ENCODE measurements at places on chromosomes 12 and 14.

DNA sequence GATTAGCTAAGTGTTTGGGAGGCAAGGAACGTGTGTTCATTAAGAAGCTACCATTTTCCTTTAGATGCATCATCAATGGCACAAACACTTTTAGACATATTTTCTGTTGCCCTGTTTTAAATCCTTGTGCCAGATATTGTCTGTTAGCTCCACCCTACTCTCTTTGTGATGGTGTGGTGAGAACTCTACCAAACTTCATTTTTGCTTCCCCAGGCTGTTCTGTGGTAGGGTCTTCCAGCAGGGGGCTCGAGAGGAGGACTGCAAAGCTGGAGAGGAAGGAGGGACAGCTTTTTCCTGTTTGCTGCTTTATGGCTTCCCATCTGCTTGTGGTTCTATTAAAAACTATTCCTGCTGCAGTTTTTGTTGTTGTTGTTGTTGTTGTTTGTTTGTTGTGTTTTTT lies 23.8 kb upstream of the STRAP start:
- no peak for DNase-seq

DNA sequence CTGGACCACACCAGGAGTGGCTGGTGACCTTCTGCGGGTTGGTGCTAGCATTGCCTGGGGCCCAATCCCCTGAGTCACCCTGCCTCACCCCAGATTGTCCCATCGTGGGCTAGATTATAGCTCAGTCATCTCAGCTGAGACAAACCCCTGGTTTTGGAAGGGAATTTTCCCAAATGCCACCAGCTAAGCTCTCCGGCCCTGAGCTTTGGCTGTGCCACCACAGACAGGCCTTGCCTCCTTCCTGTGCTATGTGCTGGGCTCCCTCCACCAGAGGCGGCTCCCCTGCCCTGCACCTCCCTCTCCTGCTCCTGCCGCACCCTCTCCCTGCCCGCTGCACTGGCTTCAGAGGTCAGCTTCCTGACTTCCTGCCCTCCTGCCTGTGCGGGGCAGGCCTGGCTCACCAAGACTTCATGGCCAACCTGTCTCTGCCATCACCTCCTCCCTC lies 196.3 kb downstream of the TSPAN9 start:
- no peak for DNase-seq

DNA sequence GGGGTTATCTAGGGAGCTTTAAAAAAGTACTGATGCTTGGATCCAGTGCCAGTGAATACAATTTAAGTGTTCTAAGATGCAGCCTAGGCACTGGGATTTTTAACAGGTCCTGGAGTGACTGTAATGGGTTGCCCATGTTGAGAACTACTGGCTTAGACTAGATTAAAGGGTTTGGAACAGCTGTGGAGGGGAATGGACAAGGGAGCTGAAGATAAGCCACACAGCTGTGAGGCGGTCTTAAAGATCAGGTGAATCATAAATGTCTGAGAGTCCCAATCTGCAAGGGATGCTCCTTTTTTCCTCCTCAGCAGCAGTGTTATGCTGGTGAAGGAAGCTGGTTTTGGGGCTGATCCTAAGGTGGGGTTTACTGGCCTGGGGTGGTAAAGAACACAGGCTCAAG lies 35.5 kb upstream of the FRMD6 start:
- DNase-seq = no peak

DNA sequence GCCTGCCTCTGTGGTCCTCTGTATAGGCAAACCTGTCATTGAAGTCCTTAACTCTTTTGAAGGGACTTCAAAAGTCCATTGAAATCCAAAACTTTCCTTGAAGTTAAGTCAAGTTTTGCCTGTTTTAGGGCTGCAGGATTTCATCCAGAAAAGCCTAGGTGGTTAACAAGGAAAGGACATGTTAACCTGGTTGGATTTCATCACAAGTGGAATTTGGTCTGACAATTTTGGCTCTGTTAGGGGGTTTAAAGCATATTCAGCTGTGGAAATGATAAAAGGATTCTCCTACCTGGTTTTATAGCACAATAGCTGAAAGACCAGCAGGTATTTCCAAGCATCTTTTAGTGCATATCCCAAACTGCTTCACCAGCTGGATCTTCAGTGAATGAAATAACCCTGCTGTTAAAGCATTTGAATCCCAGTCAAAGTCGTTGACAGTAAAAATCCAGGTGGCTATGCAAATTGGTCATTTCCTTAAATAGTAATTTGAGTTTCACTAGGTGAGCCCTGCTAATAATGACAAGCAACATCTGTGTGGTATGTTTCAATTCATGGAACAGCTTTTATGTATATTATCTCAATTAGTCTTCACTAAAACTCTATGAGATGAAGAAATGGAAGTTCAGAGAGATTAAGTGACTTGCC lies 400.5 kb downstream of the ETNK1 start:
- no peak for DNase-seq

- DNase-seq = no peak
These were observed 108.5 kb downstream of the GCH1 start for GRCh38 chr14:54794159-54794558.

GRCh38 chr14:79496701-79497100 lies 714.6 kb downstream of the DIO2 start:
- no peak for DNase-seq

GRCh38 chr12:100249941-100250340 lies 16.9 kb downstream of the DEPDC4 start:
- no peak for DNase-seq

DNA sequence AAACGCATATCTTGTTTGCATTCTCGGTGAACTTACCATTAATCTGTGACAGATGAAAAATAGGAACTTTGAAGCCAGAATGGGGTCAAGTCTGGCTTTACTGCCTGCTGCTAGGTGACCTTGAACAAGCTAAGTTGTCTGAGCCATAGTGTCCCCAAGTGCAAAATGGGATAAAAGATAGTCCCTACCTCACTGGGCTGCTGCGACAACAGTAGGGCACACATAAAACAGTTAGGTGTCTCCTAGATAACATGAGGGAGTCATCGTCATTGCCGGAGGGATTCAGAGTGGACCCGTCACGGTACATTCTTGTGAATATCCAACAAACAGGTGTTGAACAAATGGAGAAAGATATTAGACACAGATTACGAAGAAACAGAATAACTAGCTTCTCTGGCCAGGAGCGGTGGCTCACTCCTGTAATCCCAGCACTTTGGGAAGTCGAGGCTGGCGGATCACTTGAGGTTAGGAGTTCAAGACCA lies 71.2 kb downstream of the NINJ2 start:
- no peak for DNase-seq

GRCh38 chr12:112801055-112801454 lies 9.5 kb downstream of the RPH3A start:
- no peak for DNase-seq

- DNase-seq = no peak
These were observed 57.2 kb upstream of the AEBP2 start for GRCh38 chr12:19382111-19382526.

GRCh38 chr14:37198273-37198598 lies 499 bp downstream of the MIPOL1 start:
- DNase-seq = no peak

All from NCI-H187 (cell line).